Stimulated activated CD8-positive, alpha-beta memory T cell treated with anti-CD3 and anti-CD28 coated beads, Interleukin-15, amount 100 ng/mL, for 1 hour (primary cell): ENCODE measurements at places on chromosomes 5 and 9.

DNA sequence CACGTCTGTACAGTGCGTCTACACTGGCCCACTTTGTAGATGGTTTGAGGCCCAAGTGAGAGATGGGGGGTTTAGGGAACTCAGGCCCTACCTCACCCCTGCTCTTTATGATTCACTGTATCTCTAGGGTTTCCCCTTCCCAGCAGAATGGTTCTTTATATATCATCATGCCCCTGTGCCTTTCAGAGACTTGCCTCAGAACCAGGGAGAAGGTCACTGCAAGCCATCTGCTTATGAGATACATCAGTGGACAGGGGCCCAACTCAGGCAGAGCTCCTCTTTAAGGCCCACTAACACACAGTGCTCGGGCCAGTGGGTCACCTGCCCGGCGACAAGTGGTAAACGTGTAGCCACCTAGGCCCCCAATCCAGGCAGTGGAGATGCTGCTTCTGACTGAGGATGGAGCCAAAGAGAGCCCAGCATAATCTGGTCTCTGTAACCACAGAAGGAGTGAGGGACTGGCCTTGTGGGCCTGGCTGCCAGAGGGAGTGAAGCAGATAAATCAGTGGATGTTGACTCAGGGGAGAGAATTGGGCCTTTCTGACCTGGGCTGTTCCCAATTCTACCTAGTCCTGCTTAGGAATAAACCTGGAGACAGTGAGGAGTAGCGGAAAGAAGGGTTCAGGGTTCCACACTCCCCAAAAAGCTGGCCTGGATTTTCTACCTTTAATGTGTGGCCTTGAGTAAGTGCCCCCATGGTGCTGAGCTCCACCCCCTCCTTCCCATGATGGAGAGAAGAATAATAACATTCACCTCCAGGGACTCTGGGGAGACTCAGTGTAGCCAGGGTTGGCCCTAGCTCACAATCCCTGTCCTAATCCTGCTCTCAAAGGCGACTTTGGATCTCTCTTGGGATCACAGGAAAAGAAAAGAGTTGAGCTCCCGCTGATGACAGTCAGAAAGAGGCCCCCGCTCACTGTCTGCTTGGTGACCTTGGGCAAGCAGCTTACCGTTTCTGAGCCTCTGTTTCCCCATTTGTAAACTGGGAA, 2.8 kb upstream of the DUSP1 start:
- DNase-seq: no peak

DNA sequence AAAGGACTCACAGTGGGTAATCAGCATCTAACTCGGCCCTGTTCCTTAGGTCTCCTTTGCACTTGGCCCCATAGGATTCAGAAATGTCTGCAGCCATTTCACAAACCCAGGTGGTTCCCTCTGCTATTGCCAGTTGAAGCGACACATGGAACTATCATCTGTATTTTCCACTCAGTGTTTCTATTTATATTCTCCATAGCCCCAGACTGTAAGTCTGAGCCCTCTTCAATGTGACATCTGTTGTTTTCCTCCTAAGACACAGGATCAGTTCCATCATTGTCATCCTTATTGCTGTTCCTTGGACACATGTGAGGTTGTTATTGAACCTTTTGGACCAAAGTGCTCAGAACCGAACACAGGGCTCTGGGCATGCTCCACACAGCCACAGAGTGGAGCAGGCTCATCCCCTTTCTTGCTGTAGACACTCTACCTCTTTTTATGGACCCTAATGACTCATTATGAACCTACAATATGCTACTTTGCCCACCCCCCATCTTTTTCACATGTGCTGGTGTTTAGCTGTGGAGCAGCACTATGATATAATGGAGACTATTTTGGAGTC, 36.4 kb downstream of the GARNL3 start:
- DNase-seq: no peak

- DNase-seq: no peak
These were observed 3.1 kb upstream of the DIRAS2 start for GRCh38 chr9:90645721-90646120.

GRCh38 chr9:125649826-125650225, 57.2 kb downstream of the MAPKAP1 start:
- no peak for DNase-seq

DNA sequence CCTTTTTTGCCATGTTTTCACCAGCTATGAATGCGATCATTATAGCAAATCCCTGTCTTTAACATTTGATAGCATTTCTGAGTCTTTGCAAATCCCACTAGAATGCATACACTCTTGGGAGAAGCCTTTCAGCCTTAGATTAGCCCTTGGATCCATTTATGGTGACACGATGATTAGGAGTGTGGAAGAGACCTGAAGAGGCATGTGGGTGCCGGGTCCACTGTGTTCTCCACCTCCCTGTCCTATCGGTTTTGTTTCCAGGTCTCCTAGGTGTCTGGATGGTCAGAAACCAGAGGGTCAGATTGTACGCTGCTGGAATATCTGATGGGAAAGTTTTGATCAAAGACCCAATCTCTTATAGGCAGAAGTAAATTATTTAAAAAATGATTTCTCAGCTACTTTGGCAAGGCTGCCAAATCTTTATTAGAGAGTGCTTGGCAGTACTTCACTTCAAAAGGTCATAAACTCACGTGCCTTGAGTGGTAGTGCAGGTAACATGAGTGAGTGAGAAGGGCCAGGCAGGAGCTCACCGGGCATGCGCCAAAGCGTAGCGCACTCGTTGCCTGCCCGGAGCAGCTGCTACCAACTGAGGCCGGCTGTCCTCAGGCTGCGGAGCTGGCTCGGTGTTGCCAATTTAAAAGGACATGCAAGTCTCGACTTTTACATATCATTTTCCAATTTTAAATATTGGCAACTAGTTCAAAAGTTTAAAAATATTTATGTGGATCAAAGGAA, 51.3 kb downstream of the PCSK5 start:
- DNase-seq: no peak

- no peak for DNase-seq
These were observed 60.9 kb downstream of the IL31RA start for GRCh38 chr5:55911784-55912653.

DNA sequence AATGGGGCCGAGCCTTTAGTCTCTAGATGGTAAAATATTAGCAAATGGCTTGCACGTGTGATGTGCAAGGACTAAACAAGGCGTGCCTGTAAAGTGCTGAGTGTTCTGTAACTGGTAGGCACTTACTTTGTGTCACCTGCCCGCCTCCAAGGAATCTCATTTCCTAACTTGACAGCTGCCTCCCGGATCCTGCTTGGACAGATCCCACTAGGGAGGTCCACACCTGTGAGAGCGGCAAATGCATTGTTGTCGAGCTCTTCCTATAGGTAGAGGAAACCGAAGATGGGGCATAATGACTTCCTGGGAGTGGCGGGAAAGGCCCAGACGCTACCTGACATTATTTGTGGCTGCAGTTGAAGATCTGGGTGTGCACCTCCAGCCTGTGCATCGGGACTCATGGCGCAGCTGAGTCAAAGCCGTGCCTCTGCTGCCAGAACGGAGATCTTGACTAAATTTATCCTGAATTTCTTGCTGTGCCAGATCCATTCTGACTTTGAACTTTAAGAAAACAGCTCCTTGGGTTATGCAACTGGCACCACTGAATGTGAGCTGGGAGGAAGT, 79.8 kb downstream of the TENT4A start:
- no peak for DNase-seq

GRCh38 chr5:158811350-158811749, 288.4 kb downstream of the EBF1 start:
- DNase-seq: no peak

GRCh38 chr5:151581812-151582583, 9.1 kb downstream of the FAT2 start:
- no peak for DNase-seq

DNA sequence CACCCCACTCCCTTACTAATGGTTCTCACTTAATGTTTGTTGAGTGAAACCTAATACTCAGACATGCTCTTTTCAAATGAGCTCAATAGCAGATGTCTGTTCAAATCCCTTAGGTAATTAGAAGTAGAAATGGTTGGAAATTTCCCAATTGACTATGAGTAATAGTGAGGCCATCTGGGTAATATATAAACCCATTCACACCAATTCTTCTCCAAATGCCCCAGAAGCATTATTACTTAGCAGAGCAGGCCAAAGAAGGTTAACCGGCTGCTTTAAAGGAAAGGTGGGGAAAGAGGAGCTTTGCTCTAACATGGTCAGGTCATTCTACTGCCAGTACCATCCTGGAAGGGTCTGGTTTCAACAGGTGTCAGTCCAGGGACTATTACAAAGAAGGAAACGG, 119.5 kb upstream of the MTAP start:
- DNase-seq: no peak

DNA sequence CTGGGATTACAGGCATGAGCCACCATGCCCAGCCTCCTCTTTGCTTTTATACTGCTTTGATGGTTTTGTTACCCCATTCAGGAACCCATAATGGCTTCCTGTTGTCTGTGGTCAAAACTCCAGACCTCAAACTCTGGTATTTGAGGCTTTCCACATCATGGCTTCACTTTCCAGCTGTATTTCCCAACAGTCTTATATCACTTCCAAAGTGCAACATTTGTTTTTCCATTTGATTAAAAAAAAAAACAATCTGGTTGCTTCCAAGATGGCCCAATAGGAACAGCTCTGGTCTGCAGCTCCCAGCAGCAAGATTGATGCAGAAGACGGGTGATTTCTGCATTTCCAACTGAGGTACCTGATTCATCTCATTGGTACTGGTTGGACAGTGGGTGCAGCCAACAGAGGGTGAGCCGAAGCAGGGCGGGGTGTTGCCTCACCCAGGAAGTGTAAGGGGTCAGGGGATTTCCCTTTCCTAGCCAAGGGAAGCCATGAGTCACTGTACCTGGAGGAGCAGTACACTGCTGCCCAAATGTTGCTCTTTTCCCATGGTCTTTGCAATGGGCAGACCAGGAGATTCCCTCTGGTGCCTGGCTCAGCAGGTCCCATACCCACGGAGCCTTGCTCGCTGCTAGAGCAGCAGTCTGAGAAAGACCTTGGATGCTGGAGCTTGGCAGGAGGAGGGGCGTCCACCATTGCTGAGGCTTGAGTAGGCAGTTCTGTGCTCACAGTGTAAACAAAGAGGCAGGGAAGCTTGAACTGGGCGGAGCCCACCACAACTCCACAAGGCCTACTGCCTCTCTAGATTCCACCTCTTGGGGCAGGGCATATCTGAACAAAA, 458.4 kb downstream of the KDM4C start:
- DNase-seq: no peak

GRCh38 chr5:83482961-83483360, 11.4 kb downstream of the VCAN start:
- DNase-seq: no peak
